ENCODE measurements at places on chromosomes 4 and X.
A peak's percentile ranks its signal among the peaks of the same experiment; 100 is the strongest.

DNA sequence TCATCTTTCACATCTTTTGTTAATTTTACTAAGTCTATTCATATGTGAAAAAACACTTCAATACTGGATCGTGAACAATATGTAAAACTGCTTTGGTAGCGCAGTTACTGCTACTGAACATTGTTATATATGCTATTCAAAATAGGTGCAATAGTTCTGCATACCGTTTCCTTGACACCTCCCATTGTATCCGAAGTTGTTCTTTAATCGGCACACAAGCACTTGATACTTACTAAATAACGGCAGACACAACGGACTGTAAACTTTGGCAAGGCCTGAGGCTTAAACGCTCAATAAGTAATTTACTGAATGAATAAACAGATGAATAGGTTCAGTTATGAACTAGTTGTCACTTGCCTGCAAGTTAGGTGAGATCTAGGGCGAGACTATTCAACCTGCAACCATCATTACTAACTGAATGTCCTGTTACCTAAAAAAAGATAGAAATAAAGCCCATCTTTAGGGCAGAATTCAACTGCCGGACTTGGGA, 620 bp downstream of the ANAPC10 start:
- no peak for DNase-seq

DNA sequence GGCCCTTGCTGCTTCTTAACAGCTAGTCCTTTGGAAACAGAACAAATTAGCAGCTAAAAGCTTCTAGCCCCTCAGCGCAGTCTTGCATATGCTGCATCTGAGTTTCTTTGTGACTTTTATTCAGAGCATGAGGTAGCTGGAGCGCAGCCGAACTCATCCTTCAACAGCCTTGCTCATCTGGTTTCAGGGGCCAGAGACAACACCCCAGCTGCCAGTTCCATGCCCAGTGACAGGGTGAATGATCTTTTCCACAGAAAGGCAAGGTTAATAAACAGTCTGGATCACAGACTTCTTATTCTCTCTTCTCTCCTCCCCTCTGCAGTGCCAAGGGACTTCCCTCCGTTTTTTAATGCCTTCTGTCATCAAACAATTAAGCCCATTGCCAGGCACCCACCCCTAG, 216.6 kb upstream of the INTU start:
- DNase-seq, result no peak

GRCh38 chr4:38130884-38131283, 170.7 kb downstream of the PTTG2 start:
- no peak for DNase-seq

DNA sequence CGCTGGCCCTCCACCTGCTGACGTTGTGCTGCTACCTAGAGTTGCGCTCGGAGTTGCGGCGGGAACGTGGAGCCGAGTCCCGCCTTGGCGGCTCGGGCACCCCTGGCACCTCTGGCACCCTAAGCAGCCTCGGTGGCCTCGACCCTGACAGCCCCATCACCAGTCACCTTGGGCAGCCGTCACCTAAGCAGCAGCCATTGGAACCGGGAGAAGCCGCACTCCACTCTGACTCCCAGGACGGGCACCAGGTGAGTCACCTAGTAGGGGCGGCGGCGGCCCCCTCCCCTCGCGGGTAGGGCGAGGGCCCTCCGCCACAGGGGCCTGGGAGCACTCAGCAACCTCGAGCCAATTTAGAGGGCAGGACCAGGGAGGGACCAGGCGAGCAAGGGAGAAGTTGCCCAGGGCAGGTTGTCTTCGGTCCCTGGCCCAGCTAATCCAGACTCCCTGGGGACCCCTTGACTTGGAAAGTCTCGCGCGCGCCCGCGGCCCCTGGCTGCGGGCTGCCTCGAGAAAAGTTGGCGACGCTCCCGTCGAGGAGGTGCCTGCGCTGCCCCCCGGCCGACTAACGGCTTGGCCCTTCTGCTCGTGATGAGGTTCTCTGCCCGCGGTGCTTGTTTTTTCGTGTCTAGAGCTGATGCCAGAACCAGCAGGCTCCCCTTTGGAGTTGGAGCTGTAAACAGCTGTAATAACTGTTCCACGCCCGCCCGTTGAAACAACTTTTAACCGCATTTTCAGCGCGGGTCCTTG, 717 bp downstream of the EDA start:
- peak; percentile 15 for DNase-seq

DNA sequence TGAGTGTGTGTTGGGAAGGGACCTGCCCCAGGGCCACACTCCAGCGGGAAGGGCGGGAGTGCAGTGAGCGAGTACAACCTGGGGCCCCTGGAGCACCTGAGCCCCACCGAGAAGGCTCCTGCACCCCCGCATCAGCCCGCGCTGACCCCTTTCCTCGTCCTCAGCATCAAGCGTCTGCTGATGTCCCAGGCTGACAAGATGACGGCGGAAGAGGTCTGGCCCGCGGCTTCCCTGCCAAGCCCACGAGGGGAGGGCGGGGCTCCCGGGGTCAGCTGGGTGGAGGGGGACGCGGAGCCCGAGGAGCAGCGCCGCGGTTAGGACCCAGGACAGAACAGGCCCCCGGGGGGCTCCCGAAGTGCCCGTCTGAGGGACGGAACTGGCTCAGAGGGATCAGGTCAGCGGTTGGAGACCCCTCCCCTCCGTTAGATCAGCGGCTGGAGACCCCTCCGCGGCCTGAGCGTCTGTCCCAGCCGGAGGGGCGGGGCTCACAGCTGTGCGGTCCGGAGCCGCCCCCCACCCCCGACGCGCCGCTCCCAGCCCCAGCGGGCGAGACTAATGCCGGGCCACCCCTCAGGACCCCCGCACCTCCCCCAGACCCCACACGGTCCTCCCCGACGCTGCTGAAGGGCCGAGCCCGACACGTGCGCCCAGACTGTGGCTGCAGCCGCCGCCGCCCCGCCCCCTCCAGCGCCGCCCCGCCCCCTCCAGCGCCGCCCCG, 6.7 kb downstream of the MYL5 start:
- peak; percentile 43 for DNase-seq

- DNase-seq, result no peak
Measured at GRCh38 chr4:138647433-138647832, 368.1 kb upstream of the NOCT start.

DNA sequence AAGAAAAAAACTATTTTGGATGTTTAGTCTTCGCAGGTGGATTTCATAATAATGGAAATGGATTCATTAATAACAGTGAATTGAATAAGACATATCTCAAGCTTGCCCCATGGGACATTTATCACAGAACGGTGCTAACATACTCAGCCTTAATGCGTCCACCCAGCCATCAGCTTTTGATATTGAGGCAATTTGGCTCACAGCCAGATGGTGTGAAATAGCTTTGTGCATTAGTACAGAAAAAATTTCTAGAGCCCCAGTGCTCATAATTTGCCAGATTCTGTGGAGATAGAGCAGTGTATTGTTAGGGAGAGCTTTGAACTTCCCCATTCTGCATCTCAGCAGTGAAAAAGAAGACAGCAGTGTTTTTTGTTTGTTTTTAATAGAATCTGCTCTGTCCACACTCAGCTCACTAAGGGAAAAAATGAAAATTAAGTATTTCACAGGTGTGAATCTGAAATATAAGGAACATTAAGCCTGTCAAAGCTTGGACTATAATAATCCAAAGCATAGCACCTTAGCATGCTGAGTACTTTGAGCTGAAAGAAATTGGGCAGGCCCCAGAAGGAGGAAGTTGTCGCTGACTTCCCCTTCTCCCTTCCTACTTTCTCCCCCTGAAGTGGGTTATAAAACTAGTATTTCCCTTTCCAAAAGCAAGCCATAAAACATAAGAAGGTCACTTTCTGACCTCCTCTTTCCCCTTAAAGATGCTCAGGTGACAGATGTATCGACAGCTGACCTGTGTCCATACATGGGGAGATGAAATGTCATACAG, 295.8 kb downstream of the MAGEB5 start:
- DNase-seq, result no peak

DNA sequence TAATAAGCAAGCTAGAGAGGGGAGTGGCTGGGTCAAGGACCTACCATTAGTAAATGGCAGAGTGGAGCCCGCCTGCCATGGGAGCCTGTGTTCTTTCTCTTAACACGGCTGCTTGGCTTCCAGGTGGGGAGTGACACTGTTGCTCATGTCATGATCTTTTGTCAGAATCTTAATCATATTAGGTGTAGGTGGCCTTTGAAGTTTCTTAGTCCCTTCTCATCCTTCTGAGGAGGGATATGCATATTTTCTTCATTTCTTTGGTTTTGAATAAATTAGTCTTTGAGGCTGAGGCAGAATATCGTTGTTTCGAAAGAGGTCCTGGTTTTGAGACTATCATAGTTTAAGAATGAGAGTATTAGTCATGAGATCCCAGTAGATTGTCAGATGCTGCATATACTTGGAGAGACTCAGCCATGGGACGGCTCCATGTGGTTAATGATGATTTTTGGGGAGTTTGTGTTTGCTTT, 28.9 kb downstream of the SNX25 start:
- DNase-seq, result peak; percentile 33

GRCh38 chr4:20126906-20127305, 124.8 kb upstream of the SLIT2 start:
- no peak for DNase-seq

DNA sequence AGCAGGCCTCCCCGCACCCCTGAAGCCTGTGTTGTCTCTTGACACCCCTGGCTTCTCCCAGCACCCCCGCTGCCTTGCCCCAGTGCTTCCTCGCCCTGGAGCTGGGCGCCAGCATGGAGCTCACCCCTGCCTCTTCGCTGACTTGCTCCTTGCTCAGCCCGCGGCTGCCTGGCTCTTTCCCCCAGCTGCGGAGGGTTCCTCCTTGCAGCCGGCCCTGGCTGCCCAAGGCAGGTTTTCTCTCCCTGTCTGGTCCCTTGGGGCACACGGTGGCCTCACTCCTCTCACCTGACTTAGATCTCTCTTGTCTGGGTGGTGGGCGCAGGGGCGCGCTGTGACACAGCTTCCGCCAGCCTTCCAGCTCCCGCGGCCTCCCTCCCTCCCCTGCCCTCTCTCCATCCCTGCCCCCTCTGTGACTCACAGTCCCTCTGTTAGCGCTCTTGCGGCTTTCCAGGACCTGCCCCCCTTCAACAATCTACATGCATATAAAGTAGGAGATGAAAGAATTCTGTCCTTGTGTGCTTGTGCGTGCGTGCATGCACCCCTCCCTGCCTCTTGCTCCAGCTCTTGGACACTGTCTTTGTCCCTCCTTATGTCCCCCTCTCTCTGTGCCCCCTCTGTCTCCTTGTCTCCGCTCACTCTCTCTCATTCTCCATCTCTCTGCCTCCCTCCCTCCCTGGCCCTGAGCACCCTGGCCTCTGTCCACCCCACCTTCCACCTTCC, 2.2 kb downstream of the PLXNB3 start:
- DNase-seq, result peak; percentile 31

GRCh38 chr4:22875587-22876257, 183.0 kb downstream of the GBA3 start:
- no peak for DNase-seq

- DNase-seq, result no peak
Measured at GRCh38 chr4:127732623-127733328, 2.6 kb downstream of the SLC25A31 start.

- DNase-seq, result no peak
Measured at GRCh38 chr4:151324124-151324751, 1.2 kb downstream of the SH3D19 start.

DNA sequence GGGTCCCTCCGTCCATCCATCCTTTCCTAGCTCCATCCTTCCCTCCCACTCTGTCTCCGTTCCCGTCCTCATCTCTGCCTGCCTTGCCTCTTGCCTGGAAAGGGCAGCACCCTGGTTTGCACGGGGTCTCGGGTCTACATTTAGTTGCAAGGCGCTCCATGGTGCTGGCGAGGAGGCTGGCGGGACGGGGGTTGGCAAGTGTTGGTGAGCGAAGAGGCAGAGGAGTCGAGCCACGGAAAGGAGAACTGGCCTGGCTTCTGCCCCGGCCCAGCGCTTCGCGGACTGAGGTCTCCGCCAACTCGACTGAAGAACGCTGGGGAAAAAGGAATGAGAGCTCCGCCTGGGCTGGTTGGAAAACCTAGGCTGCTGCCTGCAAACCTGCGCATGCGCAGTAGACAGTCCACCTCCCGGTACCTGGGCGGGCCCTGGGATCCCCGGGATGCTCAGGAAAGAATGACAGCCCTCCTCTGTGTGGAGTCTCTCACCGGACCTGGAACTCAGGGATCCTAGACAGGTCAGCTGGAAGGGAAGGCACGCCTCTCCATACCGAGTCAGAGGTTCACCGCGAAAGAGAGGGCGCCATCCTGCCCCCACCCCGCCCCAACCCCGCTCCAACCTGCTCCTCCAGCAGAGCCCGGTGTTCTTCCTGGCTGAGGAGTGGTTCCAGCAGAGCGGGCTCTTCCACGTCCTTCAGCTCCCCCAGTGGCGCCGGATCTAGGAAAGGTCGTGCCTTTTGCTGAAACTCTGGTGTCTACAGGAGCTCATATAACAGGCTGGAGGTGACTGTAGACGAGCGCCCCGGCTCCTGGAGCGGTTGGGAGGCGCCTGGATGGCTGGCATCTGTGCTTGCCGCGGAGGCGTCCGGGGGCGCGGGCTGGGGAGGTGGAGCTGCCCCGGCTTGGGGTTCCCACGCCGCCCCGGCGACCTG, 6.0 kb downstream of the FRG2 start:
- DNase-seq, result peak; percentile 15

Measured in activated naive CD4-positive, alpha-beta T cell treated with anti-CD3 and anti-CD28 coated beads, Interleukin-2, amount 50 U/mL, for 16 hours (primary cell).